ENCODE measurements at places on chromosomes 7 and 10.

DNA sequence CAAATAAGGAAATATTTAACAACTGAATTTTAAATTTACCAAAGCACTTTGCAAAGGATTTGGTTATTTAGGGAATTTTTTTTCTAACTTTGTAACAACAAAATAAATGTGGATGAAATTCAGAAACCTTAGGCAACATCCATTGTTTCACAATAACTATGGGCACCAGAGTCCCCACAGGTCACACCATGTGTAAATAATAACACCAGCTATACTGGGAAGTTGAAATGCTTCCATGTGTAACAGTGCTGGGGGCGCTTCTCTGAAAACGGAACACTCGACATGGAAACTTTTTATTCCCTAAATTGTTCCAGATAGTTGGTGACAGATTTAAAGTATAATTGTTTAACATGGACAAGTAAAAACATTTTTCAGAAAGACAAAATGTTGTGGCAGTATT, 818.6 kb downstream of the TNS3 start:
- DNase-seq, result no peak

DNA sequence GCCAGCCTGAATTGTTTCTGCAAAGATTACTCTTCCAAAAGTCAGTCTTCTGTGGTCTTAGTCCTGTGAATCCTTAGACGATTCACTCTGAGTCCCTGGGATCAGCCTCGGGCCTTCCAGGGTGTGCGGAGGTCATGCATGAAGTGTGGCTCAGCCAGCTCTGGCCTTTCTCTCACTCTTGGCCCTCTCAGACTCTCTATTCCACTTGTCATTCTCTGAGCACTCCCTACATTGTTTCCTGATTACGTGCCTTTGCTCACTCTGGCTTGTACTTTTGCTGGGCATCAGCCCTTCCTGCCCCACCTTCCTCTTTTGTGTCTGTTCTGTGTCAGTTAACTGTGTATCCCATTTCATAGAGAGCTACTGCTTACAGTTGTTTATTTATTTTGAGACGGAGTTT, 36.0 kb downstream of the CCNY start:
- no peak for DNase-seq

- DNase-seq, result no peak
Observed at GRCh38 chr7:150382844-150383225, 3.7 kb downstream of the ZNF775 start.

GRCh38 chr10:47183704-47184041, 116.3 kb upstream of the GDF10 start:
- DNase-seq, result no peak

GRCh38 chr10:60099998-60100747, 193.8 kb upstream of the CCDC6 start:
- DNase-seq, result no peak

DNA sequence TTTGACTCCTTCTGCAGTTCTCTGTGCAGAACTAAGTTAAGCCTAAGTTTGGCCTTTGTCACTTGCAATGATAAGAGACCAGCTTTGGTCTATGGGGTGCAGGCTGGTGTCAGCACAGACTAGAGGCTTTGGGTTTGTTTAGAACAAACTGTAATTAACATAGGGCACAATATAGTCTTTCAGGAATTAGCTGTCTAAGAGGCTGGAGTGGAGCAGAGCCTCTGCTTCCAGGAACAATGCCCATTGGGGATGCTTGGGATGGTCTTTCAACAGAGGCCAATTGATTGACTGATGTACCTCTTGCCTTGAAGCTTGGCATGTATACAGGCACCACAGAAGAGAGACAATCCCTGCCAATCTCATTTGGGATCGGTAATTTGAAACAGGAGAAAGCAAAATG, 4.7 kb downstream of the SUFU start:
- DNase-seq, result no peak

DNA sequence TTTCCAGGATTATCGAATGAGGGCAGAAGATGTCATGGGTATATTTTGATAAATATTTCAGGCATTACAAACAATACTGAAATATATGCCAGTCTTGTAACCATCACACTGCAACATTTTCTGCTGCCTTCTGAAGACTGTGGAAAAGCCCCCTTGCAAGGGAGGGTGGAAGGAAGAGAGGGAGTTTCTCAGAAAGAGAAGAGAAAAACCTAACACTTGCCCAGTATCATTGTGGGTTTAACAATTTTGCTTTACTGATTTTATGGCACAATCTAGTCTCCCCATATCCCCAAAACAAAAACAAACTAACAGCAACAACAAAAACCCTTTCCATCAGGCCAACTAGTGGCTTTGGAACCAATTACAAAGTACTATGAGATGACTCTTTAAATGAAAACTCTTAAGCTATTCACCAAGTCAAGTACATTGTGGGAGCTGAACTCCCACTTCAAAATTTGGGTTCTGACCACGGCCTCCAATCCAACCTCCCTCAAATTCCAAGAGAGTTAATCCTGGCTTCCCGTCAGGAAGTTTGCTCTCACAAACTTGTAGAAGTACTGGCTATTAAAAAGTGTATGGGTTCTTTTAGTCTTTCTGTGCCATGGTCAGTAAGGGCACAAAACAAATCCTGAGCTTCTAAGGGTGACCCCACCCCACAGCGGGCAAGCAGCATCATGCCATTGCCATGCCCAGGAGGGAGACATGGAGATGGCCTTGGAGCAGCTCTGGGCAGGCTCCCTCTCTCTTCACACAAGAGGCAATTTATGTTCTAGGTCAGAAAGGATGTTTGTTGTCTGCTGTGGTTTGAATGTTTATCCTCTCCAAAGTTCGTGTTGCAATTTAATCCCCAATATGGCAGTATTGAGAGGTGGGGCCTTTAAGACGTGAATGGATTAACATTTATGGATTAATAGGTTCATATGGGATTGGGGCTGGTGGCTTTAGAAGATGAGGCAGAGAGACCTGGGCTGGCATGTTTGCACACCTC, 96.3 kb downstream of the JAZF1 start:
- no peak for DNase-seq

DNA sequence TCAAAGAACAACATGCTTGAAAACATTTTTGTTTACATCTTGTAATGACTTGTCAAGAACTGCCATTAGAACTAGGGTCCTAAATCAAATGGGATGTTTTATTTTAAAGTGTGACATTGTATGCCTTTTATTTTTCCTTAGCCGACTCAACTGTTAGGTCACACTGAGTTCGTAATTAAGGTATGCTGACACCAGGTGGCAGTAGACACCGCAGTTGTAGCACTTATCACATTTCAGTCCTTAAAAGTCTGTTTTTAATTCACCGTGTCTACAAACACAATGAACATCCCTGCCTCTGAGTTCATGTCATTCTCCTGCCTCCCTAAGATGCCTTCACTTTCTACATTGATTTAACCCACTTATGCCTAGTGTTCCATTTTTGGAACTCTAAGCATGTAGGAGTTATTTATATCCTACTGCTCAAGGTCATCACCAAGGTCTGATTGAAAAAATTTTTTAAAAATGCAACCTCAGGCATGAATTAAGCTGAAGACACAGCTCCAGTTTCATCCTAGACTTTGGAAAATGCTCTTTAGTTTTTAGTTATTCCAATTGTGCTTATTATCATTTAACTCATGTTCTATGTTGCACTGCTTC, 186.1 kb downstream of the BMPER start:
- DNase-seq, result no peak

GRCh38 chr10:93816123-93816747, 58.5 kb downstream of the LGI1 start:
- DNase-seq, result peak; percentile 7

GRCh38 chr7:158054611-158055010, 533.0 kb downstream of the PTPRN2 start:
- DNase-seq, result no peak

DNA sequence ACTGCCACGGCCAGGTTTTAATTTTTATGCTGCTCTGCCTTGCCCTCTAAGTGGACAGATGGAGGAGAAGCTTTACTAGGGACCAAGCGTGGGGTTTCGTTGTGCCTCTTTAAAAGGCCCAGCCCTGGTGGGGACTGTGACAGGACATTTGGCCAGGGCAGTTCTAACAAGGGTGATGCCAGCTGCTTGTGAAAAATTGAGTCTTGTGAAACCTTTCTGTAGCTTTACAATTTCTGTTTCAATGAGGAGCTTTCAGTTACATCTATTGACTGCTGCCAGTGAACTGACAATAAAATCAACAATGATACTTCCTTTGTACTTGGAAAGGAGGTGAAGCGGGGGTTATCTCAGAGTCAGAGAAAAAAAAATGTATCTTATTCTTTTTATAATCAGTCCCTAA, 233.1 kb upstream of the CSTF2T start:
- no peak for DNase-seq

DNA sequence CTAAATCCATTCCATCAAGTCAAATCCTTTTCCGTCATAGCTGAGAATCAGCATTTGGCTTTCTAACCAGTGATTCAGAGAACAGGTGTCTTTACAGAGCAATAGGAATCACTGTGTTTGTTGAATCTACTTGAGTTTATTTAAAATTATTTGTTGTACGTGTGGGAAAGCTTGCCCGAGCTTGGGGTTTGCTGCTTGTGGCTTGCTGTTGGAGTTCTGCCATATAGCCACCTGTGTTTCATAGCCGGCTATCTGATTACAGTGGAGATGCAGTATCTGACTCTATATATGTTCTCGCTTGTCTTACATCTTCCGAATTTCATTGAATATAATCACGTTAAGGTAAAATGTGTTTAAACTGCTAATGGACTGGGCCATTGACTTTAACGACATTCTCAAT, 274.3 kb upstream of the MKI67 start:
- no peak for DNase-seq

GRCh38 chr7:130958846-130959245, 224.8 kb upstream of the KLF14 start:
- DNase-seq, result no peak

DNA sequence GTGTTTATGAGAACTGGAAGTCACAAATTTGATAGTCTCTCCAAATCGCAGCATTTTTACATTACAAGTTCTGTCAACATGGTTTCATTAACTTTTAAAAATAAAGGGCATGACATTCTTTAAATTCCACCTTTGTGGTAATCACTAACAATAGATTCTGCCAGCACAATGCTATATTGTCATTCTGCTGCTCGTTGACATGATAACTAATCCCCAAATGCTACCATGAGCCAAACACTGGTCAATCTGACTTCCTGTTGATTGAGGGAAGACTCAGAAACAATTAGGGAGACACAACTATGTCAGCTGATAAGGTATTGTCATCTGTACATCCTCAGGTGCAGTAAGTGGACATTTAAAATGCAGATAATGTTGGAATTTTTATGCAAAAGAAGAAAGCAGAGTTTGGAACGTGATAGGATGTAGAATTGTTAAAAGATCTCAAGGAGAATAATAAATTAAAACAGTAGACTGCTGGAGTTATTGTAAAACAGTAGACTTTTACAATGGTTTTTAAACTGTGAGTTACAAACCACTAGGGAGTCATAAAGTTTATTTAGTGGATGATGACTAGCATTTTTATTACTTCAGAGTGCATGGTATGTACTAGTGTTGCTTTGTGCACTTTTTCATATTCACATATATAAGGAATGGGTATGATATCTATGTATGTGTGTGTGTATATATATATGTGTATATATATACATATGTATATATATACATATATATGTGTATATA, 126.4 kb upstream of the DKK1 start:
- no peak for DNase-seq

- DNase-seq, result no peak
Observed at GRCh38 chr7:113562242-113562641, 356.6 kb downstream of the PPP1R3A start.

Measured in stimulated activated CD8-positive, alpha-beta memory T cell treated with anti-CD3 and anti-CD28 coated beads, Interleukin-4, amount 100 ng/mL, for 24 hours (primary cell).